WTC11 (cell line): ENCODE measurements at places on chromosomes 5 and 9.

- no peak for DNase-seq
Measured at GRCh38 chr5:14400085-14400484, 181.5 kb upstream of the OTULINL start.

GRCh38 chr9:124040186-124040931, 28.8 kb downstream of the LHX2 start:
- no peak for DNase-seq

- no peak for DNase-seq
Measured at GRCh38 chr9:101365181-101365580, 19.6 kb downstream of the BAAT start.

DNA sequence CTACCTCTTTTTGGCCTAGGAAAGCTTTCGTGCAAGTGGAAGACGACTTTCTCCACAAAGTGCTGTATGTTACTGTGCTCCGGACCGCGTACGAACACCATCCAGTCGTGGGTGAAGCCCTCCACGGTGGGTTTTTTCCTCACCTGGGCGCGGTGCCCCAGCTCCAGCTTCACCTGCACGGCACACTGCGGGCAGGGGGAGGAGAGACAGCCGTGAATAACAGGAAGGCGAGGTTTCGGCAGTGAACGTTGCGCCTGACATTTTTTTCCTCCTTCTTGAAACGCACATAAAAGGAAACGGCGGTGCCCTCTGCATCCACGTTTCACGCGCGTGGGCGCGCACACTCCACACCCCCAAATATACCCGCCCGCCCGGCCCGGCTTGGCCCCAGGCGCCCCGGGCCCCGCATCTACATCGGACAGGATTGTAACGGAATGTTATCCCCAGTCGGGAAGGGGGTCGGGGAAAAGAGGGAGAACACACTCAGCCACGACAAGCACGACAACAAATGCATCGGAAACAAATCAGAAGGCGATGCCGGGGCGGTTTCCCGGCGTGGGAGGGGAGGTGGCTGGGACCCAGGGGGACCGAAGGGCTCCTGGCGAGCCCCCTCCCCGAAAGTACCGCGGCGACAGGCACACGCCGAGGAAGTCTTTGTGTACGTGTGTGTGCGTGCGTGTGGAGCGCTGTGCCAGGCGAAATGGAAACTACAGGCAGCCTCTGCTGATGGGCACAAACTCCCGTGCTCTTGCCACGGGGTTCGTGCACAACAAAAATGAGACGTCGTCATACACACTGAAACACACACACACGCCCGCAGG, 1.4 kb downstream of the MLLT3 start:
- DNase-seq = no peak

- DNase-seq = no peak
Measured at GRCh38 chr5:76457674-76458485, 54.8 kb downstream of the IQGAP2 start.

GRCh38 chr5:32304622-32305021, 8.1 kb downstream of the MTMR12 start:
- DNase-seq = no peak

- DNase-seq = no peak
Measured at GRCh38 chr9:116877072-116877471, 190.0 kb downstream of the TRIM32 start.

DNA sequence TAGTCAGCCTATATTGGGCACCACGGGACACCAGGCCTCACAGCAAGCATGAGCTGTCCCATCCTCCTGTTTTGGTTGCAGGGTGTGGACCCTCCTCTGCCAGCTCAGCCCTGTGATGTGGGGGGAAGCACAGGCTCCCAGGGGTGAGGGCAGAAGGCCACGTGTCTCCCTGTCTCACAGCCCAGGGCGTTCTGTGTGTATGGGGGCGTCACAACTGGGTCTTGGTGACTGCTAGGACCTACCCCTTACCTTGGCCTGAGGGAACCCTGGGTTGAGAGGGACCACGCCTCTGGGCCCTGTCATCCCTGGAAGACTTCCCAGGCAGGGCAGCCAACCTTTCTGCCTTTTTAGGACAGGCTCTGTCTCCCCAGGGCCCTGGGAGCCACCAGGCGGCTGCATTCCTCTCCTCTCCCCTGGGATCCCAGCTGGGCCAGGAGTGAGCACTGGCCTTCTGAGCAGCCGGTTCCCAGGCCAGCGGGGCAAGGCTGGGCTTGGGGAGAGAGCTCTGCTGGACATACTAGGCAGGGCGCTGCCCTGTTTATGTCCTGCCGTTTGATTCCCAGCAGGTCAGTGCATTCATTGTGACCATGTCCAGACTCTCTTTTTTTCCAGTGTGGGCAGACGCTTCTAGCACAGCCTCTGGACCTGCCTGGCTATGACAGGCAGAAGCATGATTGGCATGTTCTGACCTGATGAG, 97.4 kb downstream of the DAB2IP start:
- no peak for DNase-seq

DNA sequence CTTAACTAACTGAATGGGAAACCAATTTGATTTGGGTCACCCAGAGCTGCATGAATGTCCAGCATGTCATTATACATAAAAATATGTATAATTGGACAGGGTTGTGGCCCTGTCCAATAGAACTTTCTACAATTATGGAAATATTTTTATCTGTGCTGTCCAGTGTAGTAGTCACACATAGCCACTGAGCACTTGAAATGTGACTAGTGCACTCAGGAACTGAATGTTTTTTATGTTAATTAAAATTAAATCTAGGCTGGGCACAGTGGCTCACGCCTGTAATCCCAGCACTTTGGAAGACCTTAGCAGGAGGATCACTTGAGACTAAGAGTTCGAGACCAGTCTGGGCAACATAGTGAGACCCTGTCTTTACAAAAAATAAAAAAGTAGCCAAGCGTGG, 18.6 kb downstream of the GARNL3 start:
- DNase-seq = no peak

DNA sequence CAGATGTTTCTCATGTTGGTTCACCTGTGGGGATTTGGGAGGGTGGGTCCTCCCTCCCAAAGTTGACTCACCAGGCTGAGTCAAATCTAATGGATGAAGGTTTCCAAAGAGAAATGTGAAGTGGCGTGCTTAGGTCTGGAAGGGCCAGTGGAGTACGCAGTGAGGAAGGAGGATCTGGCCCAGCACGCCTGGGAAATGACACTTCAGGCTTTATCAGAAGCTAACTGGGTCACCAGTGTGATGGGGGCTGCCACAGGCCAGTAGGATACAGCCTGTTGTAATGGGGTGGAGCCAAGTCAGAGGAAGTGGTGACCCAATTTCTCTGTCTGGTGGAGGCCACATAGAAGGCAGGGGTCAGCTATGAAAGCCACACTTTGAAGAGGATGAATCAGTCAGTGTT, 18.0 kb downstream of the POLR1E start:
- DNase-seq = no peak

DNA sequence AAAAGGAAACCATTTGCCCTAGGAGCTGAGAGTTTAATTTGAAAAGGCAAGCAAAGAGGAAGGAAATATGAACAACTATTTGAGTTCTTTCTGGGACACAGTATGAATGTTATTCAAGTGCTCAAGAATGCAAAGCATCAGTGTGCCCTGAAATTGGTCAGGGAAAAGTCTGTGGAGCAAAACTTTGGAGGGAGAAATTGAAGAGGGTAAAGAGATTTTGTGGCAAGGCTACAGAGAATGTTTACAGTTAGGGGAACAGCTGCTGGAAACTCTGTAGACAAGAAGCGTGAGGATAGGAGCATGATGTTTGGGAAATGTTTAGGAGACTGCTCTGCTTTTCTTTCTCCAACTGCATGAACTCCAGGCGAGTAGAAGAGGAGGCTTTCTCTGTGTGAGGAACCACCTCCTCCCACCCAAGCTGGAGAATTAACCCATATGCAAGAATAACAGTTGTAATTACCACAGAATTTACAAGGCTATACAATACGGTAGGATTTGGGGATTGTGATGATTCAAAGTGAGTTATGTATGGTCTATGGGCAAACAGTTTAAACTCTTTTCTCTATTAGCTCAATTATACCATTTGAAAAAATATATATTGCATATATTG, 75.4 kb upstream of the IL7R start:
- no peak for DNase-seq

DNA sequence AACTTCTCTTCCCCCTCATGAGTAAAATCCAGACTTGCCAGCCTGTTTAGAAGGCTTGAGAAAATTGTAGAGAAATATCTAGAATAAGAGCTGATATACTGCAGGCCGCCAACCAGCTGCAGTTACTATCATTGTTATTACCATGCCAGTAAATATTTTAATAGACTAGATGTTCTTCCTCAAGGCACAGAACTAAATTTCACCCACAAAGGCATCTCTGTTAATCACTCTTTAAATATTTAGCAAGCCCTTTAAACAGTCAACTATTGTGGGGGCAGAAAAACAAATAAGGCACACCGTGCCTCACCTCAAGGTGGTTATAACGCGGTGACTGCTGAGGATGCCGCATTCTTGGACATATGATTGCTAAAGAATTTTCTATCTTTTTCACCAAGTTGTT, 147.0 kb downstream of the SPOCK1 start:
- no peak for DNase-seq

GRCh38 chr5:175406300-175406699, 37.7 kb downstream of the DRD1 start:
- no peak for DNase-seq

GRCh38 chr5:91129748-91130147, 253.4 kb downstream of the ARRDC3 start:
- DNase-seq = no peak

DNA sequence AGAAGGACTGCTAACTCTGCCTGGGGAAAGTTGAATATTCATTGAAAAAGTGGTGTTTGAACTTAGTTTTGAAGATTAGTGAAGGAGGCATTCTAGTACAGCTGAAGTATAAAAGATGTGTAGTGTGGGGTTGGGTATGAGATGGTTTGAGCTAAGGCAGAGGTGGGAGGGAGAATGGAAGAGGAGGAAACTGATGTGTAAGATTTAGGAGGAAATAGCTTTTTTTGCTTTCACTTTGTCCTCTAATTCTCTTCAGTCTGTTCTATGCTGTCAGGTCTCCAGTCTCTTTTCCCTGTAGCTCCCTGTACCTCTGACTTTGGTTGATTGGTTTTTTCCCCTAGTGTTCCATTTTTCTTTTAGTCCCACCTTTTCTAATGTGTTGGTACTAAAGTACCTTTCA, 9.0 kb downstream of the CREBRF start:
- DNase-seq = no peak

GRCh38 chr5:109910874-109911273, 221.1 kb downstream of the MAN2A1 start:
- DNase-seq = no peak

DNA sequence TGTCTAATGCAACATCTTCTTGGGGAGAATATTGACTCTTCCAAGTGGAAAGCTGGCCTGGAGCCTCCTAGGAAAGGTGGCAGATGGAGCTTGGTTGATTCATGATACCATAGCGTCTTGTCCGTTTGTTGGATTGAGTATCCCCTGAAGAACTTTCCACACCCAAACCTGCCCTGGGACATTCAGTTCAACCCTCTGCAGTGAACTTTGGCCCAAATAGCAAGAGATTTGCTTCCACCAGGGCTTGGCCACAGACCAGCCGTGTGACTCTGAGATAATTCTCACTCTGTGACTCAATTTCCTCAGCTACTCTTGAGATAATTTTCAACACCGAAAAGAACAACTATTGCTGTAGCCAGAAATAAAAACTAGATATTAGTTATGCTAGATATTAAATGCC, 108.0 kb upstream of the RAD23B start:
- DNase-seq = no peak

GRCh38 chr5:136051486-136052220, 22.9 kb downstream of the TGFBI start:
- no peak for DNase-seq

- DNase-seq = peak; percentile 64
Measured at GRCh38 chr9:97895695-97896332, 26.5 kb downstream of the TRMO start.

DNA sequence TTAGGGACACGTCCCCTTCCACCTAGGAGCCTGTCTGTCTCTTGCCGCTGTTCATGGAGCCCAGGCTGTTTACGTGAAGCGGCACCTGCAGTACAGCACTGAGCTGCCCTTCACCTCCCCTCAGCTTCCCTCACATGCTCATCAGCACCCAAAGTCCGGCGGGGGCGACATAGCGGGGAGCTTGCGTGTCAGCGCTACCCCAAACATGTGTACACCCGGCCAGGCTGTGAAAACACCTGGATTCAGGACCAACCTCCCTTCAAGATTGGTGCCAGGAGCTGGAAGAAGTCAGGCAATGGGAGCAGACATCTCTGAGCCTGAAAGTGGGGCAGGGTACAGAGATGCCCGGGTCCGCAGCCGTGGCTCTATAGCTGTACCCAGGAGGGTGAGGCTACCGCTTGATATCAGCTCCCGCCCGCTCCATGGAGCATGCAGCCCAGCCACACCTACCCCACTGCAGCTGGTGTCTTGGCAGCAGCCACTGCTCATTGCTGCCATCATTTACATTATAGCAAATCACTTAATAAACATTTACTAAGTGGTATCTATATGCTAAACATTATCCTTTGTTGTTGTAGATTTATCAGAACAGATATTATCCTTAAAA, 712.1 kb downstream of the CDH9 start:
- no peak for DNase-seq

- DNase-seq = no peak
Measured at GRCh38 chr9:111715471-111715870, 54.1 kb downstream of the GNG10 start.

- DNase-seq = no peak
Measured at GRCh38 chr5:87732875-87733768, 320.4 kb upstream of the CCNH start.

GRCh38 chr5:92841604-92842155, 739.3 kb downstream of the NR2F1-AS1 start:
- DNase-seq = no peak

GRCh38 chr5:135341016-135341666, 57.9 kb downstream of the MACROH2A1 start:
- no peak for DNase-seq

- DNase-seq = no peak
Measured at GRCh38 chr5:5617024-5617423, 194.5 kb downstream of the ICE1 start.

DNA sequence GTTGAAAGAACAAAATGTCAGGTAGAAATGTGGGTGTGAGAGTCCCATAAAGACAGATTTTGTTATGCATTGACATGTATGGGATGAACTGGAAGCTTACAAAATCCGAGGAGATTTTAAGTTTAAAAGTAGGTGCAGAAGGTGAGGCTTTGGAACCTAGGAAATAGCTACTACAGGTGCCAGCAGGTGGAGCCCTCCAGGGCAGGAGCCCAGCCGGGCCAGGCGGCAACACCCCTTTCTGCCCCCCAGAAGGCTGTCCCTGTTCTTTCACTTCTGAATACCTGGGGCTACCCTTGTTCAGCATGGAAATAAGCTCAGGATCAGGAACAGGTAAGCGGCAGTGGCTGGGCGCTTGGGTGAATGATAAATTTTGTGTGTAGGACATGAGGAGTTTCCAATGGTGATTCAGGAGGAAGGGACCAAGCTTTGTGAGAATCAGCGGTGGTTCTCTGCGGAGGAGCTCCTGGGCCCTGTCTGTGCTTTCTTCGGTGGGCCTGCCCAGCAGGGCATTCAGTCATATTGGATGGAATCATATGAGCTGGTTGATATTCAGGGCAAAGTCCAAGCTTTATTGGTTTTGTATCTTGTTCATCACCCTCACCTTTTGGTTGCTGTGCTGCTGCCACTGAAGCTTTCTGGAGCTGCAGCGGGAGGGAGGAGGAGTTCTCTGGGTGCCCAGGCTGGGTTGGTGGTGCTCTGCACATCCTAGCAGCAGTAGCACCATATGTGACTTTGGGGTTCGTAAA, 12.3 kb downstream of the PCBD2 start:
- DNase-seq = peak; percentile 56
